Renal cortex interstitium (tissue), 15 donors: ENCODE measurements at places on chromosomes 5 and 9. TPM values are rescaled to one million over a fixed set of nuclear protein-coding genes. Genes with fewer than 3 reads are reported as not detected.

The NCS1 gene
- polyA plus RNA-seq, result 26.1 TPM

The FOXD4L6 gene
- not detected for polyA plus RNA-seq

The SPATA31E1 gene
- not detected for polyA plus RNA-seq

The SOWAHA gene
- 4.4 TPM for polyA plus RNA-seq

The ORM2 gene
- not detected for polyA plus RNA-seq
